ENCODE measurements at places on chromosomes 16 and 17.

- DNase-seq = peak; percentile 16
Measured at GRCh38 chr16:78503602-78504001, 404.1 kb downstream of the WWOX start.

- no peak for DNase-seq
Measured at GRCh38 chr16:2779978-2780898, 3.2 kb upstream of the ELOB start.

DNA sequence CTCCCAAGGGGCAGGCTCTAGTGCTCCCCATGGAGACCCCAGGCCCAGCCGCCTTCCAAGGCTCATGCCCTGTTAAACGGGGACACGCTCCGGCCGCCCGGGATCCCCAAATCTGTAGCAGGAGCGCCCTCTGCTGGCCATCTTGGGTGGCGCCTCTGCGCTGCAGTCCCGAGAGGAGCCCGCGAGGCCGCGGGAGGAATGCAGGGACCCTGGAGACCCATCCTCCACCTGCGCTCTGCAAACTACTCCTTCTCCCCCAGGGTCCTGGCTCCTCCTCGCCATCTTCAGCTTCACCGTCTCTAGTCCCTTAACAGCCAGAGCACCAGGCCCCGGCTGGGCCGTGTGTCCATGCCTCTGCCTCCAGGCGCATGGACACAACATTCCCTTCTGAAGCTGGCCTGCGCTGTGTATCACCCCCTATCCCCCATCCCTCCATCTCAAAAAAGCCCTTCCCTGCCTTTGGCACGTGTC is 23.6 kb upstream of the KRT17 start:
- peak; percentile 96 for DNase-seq

- DNase-seq = no peak
Measured at GRCh38 chr17:81578038-81578441, 25.9 kb upstream of the FAAP100 start.

GRCh38 chr16:90037276-90037675 is 18.0 kb upstream of the DBNDD1 start:
- no peak for DNase-seq

- no peak for DNase-seq
Measured at GRCh38 chr16:25390761-25391160, 133.1 kb upstream of the ZKSCAN2 start.

DNA sequence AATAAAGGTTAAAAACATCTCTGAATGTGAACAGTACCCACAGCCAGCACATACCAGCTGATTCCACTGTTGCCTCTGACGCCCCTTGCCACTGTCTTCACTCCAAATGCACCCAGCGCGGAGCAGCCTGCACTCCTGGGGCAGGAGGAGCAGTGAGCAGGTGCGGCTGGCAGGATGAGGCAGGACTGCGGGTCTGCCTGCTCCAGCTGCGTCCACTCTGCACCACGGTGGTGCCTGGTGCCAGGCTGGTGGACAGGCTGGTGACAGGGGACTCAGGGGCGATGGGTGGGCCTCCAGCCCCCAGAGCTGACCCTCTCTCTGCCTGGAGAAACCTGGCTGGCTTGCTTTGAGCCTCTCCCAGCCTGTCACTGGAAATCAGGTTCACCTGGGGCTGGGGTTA is 9.4 kb downstream of the RAB40B start:
- DNase-seq = no peak

DNA sequence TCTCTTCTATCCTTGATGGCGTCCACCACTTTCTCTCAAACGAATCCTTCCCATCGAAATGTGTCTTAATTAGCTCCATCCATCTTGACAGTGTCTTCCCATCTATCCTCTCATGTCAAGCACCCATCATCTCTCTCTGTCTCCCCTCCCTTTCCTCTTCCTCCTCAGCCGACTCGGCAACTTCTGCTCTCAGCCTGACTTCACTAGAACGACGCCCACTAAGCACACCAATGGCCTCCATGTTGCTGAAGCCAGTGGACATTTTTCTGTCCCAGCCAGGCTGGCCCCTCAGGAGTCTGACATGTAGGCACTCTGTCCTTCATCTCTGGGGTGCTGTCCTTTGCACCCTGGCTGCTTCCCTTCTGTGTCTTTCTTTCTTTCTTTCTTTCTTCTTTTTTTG is 2.5 kb upstream of the SPATA20 start:
- DNase-seq = no peak

DNA sequence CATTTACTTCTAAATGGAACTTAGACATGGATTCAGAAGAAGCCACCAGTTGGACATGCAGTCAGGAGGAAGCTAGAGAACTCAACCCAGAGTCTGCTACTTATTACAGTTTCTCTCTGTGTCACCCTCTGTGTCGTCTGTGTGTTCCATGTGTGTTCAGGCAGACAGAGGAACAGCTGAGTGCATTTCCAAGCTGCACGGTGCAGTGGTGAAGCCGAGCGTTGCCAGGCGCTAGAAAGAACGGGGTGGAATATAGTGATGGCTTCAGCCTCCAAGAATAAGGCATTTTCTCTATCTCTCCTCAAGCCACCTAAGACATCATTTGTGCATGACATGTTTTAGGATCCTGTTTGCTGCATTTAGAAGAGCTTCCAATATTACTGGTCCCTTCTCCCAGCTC is 101.1 kb upstream of the CCL2 start:
- DNase-seq = no peak

DNA sequence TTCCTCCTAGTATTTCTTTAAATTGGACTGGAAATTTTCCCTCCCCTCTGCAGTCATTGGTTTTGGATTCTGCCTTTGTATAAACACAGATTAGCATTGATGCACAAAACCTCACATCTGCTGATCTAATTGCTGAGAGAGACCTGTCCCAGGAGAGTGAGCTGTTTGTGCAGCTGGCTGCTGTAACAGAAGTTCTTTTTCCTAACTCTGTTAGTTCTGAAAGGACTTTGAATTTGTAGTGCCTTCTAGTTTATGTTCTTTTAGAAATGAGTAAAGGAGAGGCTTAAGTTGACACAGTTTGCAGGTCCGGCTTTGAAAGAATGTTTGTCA is 45.2 kb upstream of the KPNB1 start:
- no peak for DNase-seq

DNA sequence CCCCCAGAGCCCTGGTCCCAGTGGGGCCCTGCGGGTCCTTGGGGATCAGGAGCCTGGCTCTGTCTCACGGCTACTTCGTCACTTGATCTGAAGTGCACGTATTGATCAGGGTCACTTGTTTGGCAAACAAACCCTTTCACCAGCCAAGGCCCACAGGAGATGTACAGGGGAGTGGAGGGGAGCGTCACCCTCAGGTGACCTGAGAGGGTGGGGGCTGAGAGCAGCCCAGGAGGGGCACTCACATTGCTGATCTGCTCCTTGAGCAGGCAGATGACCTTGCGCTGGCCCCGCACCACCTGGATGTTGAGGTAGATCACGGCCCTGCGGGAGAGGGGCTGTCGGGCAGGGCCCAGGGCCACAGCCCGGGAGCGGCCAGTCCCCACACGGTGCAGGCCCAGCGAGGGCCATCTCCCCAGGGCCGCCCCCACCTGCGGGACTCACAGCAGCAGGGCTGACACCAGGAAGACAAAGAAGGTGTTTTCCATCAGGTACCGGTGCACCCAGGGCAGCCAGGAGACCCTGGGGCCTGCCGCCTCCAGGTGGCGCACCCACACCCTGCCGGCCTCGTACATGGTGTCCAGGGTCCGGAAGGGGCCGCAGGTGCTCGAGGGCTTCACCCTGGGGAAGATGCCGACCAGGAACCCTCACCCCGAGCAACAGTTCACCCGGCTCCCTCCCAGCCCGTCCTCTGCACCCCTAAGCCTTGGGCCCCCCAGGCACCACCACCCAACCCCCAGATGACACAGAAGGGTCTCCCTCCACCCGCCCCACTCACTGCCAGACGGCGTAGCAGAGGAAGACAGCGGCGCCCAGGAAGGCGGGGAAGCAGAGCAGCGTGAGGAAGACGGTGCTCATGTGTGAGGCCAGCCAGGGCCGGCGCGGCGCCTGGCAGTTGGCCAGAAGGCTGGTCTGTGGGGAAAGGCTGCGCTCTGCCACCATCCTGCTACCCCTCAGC is 11.3 kb downstream of the TMC6 start:
- DNase-seq = peak; percentile 48
